ENCODE measurements at places on chromosomes 7 and 10.

GRCh38 chr7:2527505-2528467 lies 8.2 kb downstream of the LFNG start:
- no peak for DNase-seq

DNA sequence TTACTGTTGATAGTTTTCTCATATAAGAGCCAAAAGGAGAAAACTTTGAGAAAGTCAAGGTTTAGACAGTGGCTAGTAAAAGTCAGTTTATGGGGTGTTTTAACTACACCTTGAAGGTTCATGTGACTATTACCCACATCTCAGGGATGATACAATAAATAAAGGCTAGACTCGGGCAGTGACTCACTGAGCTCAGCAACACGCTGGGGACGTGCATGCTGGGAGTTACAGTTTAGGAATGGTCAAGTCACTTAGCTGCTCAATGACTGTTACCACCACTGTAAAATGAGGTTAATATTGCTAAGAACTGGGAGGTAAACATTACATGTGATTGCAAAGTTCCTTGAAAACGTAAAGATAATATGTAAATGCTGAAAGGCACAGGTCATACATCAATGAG lies 1254.4 kb upstream of the PHF14 start:
- no peak for DNase-seq

- DNase-seq: no peak
Measured at GRCh38 chr7:41834805-41835694, 132.2 kb upstream of the INHBA start.

DNA sequence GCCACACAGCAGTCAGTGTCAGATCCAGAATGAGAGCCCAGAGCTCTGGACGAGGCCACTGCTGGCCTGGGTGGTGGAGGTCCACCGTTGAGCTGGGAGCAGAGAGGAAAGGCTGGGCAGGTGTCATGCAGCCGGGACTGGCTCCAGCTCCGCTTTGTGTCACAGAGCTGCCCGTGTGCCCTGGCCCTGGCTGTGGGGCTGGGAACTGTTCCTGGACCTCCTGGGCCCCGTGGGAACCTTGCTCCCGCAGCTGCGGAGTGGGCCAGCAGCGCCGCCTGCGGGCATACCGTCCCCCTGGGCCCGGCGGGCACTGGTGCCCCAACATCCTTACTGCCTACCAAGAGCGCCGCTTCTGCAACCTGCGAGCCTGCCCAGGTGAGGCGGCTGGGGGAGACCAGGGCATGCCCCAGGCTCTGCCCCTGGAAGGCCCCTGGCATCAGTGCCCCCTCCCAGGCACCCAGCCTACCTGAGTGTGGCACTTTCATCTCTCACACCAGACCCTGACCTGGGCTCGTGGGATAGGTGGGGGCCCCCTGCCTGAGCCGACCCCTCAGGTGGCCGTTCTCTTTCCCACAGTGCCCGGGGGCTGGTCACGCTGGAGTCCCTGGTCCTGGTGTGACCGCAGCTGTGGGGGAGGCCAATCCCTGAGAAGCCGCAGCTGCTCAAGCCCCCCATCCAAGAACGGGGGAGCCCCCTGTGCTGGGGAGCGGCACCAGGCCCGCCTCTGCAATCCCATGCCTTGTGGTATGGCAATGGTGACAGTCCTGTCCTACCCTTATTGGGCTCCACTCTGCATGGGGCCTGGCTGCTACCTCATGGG lies 18.8 kb upstream of the ZNF862 start:
- DNase-seq: no peak

DNA sequence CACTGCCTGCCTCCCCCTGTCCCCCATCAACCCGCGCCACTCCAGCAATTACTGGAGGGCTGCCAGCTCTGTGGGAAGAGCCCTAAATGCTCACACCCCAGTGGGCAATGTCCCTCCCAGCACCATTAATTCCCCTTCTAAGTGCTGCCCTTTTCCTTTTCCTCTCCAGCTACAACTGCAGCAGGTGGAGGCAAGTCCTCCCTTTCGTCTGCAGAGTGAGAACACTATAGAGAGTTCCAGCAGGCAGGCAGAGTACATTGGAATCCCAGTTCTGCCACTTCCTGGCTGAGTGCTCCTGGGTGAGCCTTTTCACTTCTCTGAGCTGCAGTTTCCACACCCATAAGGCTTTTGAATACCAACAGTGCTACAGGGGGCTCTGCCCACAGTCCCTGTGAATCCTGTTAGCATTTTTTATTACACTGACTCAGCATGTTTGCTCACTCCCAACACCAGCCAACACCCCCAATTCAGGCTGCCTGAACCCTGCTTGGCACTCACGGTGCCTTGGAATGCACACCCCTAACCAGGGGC lies 447.0 kb downstream of the GRID1 start:
- no peak for DNase-seq

DNA sequence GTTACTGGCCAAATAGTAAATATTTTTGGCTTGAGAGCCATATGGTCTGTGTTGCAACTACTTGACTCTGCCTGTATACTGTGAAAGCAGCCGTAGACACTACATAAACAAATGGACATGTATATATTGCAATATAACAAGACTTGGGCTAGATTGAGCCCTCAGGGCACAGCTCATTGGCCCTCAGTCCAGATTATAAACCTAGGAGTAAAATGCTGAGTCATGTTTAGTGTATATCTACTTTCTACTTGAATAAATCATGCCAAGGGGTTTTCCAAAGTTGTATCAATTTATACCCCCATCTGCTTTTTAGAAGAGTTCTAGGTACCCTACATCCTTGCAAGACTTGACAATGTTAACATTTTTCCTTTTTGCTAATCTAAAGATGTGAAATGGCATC lies 27.4 kb upstream of the POU6F2 start:
- DNase-seq: no peak

- DNase-seq: no peak
Measured at GRCh38 chr7:138756591-138757242, 41.1 kb upstream of the TMEM213 start.

DNA sequence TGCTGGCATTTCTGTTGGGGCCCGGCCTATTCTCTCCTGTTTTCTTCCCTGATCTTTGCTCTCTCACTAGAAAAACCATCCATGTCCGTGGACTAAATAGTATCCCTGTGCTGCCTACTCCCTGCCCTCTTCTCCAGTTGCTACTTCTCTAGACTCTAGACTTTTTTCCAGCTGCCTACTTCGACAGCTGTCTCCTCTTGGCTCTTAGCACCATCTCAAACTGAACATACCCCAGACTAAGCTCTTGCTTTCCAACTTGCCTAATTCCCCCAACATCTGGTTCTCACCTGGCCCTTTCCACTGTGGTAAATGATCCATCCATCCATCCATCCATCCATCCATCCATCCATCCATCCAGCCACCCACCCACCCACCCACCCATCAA lies 19.5 kb downstream of the ADCYAP1R1 start:
- DNase-seq: no peak

- no peak for DNase-seq
Measured at GRCh38 chr10:45118929-45119328, 118.2 kb downstream of the ZNF22 start.

DNA sequence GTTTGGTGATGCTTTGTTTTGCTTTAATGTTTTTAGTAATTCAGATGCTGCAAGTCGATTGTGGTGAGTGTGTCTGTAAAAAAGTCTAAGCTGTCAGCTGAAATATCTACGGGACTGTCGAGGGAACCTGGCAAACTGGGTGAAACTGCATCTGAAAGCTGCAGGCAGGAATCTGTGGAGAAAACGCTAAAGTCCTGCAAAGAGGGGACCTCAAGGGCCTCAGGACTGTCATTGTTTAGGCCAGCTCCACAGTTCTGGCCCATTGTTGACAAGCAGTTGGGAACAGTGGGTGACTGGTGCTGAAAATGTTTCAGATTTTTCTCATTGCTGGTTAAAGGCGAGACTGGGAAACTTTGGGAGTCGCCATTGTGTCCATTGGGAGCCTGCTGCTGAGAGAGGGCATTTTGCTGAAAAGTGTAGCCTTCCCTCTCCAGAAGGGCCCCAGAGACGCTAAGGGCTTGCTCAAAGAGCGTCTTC lies 1.8 kb downstream of the HOXA2 start:
- no peak for DNase-seq

DNA sequence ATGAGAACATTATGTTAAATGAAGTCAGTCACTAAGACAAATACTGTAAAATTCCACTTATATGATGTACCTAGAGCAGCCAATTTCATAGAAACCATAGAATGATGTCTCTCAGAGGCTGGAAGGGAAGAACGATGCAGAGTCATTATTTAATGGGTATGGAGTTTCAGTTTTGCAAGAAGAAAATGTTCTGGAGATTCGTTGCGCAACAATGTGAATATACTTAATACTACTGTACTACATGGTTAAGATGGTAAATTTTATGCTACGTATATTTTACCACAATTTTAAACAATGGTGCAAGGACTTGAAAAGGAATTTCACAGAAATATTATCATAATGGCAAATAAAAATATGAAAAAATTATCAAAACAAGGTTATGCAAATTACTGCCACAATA lies 972.6 kb downstream of the KCNMA1 start:
- DNase-seq: no peak
